ENCODE measurements at places on chromosomes 6 and 20.

- no peak for DNase-seq
Observed at GRCh38 chr6:127186889-127187288, 68.4 kb downstream of the RSPO3 start.

DNA sequence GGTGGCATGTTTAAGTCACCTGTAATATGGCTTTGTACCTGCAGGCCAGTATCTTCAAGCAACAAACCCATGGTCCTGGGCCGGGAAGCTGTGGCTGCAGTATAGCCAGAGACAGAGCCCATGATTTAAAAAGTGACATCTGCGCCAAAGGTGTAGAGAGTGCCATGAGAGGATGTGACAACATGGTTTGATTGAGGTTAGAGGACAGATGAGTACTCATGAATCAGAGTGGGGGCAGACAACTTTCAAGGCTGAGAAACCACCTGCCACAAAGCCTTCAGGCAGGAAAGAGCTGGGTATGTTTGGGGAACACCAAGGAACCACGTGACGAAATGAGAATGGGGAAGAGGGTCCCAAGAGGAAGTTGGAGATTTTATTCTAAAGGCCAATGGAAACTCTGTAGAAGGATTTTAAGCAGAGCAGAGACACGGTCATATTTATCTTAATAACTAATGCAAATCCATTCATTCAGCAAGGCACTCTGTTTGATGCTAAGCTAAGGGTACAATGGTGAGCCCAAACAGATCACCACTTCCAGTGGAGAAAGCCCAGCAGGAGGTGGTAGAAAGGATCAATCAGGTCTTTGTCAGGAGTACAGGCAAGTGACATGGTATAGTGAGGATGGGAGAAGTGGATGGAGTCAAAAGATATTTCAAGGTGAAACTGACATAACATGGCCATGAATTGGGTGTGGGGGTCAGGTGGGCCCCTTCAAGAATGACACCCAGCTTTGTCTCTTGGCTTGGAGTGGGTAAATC, 3.4 kb upstream of the MICAL1 start:
- no peak for DNase-seq

DNA sequence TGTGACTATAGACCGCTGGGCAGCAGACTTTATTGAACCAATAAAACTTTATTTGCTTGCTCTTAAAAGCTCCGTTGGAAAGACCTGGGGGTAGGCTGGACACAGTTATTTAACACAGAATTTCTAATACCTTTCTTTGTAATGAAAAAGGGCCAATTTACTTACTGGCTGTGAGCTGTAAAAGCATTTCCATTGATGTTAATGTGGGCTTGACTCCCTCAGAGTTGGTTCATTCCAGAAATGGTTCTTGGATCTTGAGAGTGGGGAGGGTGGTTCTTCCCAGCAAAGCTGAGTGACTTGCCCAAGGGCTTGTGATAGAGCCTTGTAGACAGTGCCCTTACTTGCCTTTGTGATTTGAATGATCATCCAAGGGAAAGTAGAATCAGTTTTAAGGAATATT, 100.6 kb downstream of the SOX4 start:
- DNase-seq, result no peak

- DNase-seq, result no peak
Observed at GRCh38 chr6:117531346-117531745, 48.9 kb downstream of the DCBLD1 start.

DNA sequence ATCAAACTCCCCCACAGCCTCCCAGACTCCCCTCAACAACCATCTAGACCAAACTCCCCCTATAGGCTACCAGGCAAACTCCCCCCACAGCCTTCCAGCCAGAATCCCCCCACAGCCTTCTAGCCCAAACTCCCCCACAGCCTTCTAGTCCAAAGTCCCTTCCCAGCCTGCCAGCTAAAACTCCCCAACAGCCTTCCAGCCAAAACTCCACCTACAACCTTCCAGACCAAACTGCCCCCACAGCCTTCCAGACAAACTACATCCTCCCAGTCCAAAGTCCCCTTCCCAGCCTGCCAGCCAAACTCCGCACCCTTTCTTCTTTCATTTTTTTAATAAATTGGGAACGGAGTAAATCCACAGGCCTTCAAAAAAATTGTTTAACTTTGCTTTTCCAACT, 37.4 kb upstream of the SYNDIG1 start:
- DNase-seq, result no peak

DNA sequence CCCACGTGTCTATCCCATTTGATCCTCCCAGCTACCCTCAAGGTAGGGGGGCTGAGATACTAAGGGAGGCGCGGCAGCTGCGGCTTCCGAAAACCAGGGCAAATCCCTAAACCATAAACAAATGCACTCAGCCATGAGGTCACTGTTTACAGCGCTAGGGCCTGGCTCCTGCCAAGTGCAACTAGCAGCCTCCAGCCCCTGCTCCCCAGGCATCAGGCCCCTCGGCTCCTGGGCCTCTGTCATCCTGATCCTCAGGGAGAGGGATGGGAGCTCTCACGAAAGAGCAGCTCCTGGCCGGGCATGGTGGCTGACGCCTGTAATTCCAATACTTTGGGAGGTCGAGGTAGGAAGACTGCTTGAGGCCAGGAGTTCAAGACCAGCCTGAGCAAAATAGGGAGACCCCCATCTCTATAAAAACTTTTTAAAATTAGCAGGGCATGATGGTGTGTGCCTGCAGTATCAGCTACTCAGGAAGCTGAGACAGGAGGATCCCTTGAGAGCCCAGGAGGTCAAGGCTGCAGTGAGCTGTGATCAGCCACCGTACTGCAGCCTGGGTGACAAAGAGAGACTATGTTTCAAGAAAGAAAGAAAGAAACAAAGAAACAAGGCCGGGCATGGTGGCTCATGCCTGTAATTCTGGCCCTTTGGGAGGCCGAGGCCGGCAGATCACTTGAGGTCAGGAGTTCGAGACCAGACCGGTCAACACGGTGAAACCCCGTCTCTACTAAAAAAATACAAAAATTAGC, 42.5 kb upstream of the TLDC2 start:
- peak; percentile 72 for DNase-seq

DNA sequence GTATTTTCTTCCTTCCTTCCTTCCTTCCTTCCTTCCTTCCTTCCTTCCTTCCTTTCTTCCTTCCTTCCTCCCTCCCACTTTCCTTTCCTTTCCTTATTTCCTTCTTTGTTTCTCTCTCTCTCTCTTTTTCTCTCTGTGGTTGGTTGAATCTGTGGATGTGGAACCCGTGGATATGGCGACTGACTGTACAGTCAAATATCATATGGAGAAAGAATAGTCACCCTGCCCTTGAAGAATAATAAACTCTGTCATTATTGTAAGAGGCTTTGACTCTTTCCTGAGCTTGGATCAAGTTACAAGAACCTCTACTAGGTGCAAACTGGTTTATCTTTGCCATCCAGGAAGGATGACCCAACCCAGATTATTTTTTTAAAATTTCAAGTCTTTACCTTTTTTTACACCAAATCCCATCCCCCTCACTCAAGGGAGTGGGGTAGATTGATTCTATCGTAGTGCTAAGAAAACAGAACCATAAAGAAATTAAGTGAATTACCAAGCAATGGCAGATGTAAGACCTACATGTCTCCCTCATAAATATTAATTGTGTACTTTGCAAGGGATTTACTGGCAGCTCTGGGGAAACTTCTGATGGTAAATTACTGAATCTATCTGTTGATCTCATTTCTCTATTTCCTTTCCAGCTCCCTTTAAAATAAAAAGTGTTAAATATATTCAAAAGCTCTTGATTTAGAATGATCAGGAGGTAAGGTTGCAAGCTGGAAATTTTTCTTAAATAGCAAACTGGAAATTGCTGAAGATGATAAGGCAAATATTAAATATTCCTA, 667.5 kb downstream of the UTRN start:
- DNase-seq, result no peak

DNA sequence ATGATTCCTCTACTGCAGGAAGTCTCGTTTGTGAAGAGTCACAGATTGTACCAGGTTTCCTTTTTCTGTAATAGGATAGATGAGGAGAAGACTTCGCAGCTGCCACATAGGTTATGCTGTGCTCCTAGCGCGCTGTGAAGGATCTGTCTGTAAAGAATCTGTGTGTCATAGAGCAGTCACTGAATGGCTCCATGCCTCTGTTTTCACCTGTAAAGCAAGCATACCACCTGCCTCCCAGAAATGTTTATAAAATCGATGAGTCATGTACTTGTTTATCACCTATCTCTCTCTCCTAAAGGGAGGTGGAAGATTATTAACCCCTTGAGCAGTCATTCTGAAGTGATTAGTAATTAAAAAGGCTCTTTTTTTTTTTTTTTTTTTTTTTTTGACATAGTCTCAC, 86.6 kb downstream of the TFAP2B start:
- no peak for DNase-seq

- no peak for DNase-seq
Observed at GRCh38 chr6:34986845-34987246, 97.8 kb downstream of the ANKS1A start.

DNA sequence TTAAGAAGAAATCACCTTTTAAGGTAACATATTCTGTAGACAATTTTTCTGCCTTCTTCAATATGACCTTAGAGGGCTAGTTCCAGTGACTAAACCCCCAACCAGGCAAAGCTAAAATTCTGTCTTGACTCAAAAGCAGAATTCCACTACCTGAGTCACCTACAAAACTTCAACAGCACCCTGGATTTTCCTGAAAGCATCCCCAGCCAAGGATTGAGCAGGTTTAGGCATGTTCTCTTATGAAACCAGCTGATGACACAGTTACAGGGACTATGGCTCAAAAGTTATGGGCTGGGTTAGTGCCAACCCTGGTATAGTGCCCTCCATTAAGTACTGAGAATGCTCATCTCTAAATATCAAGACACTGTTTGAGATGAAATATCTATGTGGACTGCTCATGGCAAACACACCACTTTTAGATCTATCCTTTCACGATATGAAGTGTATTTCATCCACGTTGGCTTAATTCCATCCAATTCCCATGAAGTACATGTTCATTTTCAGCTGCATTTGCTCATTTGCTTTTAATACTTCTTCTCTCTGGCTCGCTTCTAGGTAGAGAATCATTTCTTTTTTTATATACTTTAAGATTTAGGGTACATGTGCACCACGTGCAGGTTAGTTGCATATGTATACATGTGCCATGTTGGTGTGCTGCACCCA, 53.6 kb upstream of the TNFAIP3 start:
- peak; percentile 83 for DNase-seq

DNA sequence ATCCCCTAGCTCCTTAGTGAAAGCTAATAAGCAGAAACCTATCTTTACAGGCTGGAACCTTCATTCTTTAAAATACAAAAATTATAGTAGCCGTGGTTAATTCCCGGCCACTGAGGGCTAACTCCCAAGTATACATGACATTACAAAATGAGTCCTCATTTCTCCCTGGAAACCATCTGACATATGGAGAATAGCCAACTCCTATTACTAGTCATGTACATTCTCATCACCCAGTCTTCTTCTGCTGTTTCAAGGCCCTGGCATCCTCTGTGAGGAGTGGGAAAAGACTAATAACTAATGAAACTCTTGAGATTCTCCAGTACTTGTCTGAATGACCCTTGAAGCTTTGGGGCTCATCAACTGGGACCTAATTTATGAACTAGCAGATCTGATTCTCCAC, 30.2 kb downstream of the CSNK2A1 start:
- no peak for DNase-seq

- no peak for DNase-seq
Observed at GRCh38 chr20:35842361-35842760, 70.5 kb downstream of the PHF20 start.

DNA sequence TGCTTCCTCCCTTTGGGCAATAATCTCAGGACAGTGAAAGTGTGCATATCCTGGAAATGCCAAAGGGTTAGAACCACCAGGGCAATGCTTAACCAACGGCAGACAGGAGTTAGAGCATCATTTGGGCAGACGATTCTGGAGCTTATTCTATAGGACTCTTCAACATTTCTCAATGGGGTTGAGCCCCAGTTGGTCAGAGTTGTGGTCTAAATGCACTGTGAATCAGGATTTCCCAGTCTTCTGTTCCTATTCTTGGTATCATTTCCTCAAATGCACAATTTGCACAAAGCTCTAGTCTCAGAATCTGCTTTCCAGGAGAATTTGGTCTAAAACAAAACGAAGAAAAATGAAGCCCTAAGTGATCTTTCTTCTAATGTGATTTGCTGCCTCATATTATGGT, 389.6 kb upstream of the JAG1 start:
- no peak for DNase-seq

GRCh38 chr6:25127076-25127837, 151.9 kb upstream of the CARMIL1 start:
- DNase-seq, result no peak

- DNase-seq, result no peak
Observed at GRCh38 chr6:90816764-90817163, 229.9 kb upstream of the MAP3K7 start.

DNA sequence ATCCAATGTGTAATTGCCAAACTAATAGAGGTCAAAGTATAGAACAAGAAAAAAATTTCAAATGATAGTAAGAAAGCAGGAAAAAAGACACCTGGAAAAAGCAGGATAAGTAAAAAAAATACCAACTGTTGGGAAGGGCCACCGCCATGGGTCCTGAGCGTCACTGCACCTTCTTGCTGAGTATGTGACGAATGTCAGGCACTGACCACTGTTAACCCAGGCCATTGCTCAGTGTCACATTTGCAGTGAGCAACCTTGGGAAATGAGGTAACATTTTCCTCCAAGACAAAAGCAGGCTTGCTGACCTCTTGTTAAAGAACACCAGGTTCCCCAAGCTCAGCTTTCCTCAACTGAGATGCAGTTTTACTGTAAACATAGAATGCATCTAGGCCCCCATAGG, 15.6 kb upstream of the RPS6KA2 start:
- DNase-seq, result no peak

DNA sequence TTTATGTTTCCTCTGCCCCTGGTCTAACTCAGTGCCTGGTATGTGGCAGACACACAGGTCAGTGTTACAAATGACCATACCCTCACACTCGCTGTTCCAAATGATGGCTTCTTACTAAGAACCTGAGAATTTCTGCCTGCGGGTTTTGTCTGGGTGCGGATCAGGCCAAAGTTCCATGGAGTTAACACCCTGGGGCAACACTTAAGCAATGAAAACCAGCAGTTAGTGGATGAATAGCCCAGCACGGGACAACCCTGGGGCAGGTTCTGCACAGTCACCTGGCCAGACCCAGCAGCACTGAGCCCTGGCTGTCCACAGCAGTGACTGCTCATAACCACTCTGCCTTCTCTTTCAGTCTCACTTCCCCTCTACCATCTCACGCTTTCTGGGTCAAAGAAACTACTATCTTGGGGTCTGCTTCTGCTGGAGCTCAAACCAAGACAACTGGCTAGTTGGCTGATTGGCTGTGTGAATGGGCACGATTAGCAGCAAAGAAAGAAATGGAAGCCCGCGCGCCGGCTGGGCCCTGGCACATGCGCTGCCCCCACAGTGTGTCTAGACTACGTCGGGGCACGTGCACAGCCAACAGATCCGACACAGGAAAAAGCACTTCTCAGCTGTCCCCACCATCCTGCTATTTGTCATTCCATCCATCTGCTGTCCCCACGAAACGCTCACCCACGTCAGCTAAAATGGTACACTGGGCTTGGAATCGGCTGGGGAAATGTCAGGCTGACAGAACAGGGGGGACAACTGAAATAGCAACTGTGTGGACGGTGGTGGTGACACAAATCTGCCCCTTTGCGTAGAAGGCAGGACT, 36.6 kb downstream of the MGME1 start:
- DNase-seq, result no peak

All from RWPE2 (cell line).